ENCODE measurements at places on chromosomes 7 and 10.

DNA sequence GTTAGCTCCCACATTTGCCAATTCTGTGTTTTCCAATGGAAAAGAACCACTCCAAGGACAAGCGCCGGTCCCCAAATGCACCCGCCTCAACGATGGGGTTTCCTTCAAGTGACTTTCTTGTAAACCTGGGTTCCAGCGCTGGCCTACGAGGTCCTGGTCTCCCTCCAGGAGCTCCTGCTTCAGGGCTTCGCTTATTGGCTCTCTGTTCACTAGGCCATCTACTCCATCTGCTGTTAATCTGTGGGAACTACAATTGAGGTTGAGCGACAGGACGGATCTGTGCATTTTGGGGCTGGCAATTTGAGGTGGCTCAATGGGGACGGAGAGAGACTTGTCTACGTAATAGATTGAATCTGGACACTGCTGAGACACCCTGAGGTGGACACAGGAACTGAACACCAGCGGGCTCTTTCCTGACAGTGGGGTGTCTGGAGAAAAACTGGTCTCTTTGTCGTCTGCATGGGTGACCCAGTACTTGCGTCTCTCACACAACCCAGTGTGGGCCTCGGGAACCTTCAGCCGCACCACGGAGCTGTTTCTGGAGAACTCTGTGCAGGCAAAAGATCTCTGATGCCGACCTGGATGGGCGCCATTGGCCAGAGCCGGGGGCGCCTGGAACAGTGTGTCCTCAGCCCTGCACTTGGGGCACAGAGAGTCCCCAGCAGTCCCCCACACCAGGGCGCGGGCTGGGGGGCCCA lies 115.9 kb upstream of the ADAM12 start:
- peak; percentile 4 for DNase-seq

DNA sequence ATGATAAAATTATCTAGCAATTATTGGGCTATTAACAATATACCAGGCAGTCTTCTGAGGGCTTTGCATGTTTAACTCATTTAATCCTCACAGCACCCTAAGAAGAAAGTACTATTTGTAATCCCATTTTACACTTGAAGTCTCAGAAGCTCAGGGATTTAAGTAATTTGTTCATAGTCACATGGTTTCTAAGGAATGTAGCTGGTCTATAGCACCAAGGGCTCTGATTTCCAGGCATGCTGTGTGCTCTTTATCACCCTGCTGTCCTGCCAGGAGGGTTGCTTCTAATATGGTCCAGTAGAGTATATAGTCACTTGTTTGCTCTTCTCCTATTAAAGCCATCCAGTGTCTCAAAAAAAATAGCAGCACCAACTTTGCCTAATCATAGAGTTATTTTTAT lies 417.2 kb downstream of the PLXDC2 start:
- DNase-seq, result no peak

DNA sequence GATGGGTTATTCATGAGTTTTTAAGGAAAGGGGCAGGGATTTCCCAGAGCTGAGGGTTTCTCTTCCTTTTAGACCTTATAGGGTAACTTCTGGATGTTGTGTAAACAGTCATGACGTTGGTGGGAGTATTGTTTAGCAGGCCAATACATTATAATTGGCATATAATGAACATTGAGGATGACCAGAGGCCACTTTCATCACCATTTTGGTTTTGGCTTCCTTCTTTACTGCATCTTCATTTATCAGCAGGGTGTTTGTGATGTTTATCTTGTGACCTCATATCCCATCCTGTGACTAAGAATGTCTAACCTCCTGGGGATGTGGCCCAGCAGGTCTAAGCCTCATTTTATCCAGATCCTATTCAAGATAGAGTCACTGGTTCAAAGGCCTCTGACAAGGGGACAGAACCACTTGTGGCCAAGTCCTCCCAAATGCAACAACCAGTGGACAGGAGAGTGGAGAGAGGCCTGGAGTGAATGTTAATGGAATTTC lies 77.3 kb upstream of the RPA3 start:
- no peak for DNase-seq

DNA sequence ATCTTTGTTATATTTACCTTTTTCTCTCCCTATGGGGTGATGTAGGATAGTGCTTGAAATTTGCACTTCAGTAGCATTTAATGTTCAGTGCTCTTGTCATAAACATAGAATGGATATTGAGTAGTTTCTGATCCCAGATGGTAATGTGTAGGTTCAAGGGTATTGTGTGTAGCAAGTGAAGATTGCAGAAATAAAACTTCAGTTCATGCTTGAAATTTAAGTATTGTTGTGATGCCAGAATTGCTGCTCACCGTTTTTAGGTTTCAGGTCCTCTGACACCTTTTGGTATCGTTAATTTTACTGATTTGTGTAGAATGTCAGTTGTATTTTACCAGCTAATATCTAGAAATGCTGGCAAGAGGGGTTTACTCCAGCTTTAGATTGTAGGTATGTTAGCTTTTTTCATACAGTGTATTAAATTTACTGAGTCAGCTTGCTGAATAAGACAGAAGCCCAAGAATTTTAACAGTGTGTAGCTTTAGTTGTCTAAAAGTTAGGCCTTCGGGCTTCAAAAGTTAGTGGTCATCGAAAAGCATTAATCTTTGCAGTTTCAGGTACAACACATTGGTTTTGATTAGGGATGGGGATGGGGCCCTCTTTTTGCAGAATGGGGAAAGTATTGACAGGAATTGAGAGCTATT lies 1.9 kb downstream of the PTEN start:
- DNase-seq, result no peak

GRCh38 chr10:95214793-95215192 lies 20.8 kb downstream of the ACSM6 start:
- no peak for DNase-seq

GRCh38 chr10:43194859-43195258 lies 56.6 kb downstream of the CSGALNACT2 start:
- DNase-seq, result no peak

Data from activated CD4-positive, alpha-beta T cell treated with anti-CD3 and anti-CD28 coated beads, Interleukin-2, amount 50 U/mL, for 48 hours (primary cell).